Vagina (tissue), 2 donors: ENCODE measurements at places on chromosomes 6 and 20.

GRCh38 chr6:33620158-33620855 lies 815 bp upstream of the ITPR3 start:
- DNase-seq: no peak

GRCh38 chr6:129534926-129535325 lies 175.1 kb downstream of the ARHGAP18 start:
- no peak for DNase-seq

- no peak for DNase-seq
Measured at GRCh38 chr20:50425076-50425475, 85.1 kb upstream of the PTPN1 start.

- DNase-seq: no peak
Measured at GRCh38 chr20:1897965-1898464, 2.8 kb downstream of the SIRPA start.

GRCh38 chr6:142551274-142551811 lies 249.5 kb downstream of the ADGRG6 start:
- no peak for DNase-seq

DNA sequence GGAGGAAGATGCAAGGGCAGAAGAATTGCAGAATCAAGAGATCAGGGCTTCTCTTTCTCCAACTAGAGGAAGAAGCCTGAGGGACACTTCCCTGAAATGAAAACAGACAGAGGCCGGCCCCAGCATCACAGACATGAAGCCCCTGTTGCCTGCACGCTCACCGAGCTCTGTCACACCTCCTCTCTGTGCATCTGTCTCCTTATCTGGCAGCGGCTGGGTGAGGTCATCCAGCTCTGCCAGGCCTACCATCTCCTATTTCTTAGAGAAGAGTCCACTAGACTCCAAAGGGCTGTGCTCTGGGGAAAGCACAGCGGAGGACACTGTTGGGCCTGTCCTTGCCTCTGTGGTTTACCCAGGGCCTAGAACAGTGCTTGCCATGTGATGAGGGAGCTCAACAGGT lies 71.9 kb upstream of the MLN start:
- no peak for DNase-seq

DNA sequence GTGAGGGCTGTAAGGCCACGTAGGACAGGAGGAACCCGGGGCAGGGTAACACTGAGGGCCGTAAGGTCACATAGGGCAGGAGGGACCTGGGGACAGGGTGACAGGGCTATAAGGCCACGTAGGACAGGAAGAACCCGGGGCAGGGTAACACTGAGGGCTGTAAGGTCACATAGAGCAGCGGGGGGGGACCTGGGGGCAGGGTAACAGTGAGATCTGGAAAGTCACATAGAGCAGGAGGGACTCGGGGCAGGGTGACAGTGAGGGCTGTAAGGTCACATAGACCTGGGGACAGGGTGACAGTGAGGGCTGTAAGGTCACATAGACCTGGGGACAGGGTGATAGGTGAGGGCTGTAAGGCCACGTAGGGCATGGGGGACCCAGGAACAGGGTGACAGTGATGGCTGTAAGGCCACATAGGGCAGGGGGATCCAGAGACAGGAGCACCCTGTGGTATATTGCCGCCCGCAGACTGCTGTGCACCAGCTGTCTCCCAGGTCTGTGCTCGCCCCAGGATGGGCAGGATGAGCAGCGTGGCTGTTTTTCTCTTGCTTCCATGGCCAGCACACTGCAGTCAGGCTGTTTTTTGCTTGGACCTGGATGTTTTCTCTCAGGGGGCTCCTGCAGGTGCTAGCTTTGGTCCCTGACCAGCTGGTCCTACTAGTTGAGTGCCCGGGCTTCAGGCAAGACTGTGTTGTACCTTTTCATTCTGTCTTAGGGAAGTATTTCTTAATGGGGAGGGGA lies 55.7 kb downstream of the SYTL3 start:
- DNase-seq: no peak

GRCh38 chr6:81606965-81607381 lies 145.5 kb downstream of the TENT5A start:
- no peak for DNase-seq

DNA sequence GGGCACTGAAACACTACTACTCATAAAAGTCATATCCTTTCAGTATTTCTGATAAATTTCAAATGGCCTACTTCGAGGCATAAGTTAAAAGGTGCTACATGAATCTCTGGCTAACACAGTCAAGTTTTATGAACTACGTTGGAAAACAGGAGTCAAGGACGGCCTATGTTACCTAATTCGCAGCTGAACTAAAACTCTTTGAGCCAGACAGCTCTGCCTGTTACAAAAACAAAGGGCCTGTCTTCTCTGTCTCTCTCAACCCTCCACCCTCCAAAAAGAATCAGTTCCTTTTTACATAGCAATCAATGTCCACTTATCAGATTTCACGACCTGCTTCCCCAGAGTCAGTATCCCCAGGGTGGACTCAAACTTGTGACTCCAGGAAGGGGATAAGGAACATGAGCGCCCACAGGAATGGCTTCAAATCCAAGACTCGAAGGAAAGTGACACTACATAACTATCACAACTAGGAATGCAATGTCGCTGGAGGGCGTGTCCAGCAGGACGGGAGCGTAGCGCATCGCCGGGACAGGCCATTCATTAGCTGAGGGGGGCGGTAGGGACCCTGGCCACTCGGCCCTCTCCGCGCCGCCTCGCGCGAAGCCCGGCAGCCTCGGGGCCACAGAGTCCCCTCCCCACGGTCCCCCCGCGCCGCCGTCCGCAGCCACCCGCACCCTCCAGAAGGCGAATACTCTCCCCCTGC lies 591 bp downstream of the IBTK start:
- no peak for DNase-seq

DNA sequence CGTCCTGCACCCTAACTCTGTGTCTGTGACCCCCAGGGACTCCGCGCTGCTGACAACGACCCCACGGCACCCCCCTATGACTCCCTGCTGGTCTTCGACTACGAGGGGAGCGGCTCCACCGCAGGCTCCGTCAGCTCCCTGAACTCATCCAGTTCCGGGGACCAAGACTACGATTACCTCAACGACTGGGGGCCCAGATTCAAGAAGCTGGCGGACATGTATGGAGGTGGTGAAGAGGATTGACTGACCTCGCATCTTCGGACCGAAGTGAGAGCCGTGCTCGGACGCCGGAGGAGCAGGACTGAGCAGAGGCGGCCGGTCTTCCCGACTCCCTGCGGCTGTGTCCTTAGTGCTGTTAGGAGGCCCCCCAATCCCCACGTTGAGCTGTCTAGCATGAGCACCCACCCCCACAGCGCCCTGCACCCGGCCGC lies 129.0 kb downstream of the TAF4 start:
- no peak for DNase-seq

DNA sequence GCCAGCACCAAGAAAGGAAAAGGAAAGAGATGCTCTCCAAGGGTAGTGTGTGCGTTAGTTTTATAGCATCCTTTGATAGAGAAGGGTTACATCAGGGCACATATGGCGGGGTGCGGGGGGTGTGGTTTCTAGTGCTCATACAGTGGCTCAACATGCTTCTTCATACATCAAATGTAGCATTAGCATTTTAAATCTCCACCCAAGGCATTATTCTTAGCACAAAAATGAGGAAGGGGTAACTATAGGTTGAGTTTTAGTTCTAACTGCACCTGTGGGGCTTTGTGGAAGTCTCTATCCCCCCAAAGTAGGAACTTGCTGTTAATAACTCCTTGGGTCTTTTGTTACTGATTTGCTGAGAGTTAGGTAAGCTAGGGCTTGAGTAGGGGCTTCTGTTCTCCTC lies 89.3 kb downstream of the CEP57L1 start:
- DNase-seq: no peak

DNA sequence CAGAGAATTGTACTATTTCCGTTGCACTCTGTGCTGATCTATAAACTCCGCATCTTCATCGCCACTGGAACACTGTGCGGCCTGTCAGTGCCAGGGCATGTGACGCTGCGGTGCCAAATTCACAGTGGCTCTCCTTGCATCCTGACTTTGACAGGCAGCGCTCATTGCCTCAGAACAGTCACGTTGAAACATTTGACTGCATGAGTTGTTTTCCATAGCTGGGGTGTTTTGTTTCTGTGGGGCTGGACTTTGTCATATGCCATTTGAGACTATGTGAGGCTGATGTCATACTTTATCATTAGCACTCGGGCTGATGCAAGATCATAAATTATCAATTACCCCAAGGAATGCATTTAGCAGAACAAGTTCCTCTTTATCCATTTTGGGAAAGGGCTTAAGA lies 32.7 kb downstream of the CFAP61 start:
- no peak for DNase-seq

GRCh38 chr20:17228624-17229061 lies 1.8 kb downstream of the PCSK2 start:
- DNase-seq: no peak

DNA sequence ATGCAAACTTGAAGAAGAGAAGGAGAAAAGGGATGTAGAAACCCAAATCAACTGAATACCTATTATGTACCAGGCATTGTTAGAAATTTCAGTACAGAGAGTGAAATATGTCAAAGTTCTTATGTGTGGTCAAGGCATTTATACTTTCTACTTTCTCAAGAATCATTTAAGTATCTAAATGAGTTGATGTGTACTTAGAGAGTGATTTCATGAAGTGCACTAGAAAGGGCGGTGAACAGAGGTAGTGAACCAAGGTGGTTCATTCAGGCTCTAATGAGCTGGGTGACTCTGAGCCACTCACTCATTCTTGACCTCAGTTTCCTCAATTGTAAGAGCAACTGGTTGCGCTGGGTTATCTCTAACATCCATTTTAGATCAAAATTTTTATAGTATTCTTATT lies 3.3 kb downstream of the PDE7B start:
- no peak for DNase-seq

DNA sequence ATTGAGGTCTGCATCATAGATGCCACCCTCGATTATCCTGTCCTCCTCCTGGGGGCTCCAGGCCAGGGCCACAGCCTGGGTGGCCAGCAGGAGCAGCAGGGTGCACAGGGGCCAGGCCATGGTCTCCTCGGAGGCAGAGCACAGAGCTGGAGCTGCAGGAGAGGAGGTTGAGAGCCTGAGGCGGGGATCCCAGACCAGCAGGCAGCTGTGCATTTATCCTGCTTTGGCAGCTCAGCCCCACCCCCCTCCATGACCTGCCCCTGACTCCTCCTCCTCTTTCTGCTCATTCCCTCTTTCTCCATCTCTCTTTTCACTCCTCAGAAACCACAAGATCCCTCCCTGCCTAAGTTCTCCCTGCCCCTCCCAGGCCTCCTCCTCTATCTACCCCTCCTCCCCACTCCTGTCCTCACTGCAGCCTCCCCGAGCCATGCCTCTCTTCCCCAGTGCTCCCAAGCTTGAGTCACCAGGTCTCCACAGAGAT lies at the start of gene CST2:
Gene CST2, minus strand, starts transcription at position 189 of the 481 bp plus-strand sequence. Its CDS starts 69 bp downstream, at position 120.
- no peak for DNase-seq

DNA sequence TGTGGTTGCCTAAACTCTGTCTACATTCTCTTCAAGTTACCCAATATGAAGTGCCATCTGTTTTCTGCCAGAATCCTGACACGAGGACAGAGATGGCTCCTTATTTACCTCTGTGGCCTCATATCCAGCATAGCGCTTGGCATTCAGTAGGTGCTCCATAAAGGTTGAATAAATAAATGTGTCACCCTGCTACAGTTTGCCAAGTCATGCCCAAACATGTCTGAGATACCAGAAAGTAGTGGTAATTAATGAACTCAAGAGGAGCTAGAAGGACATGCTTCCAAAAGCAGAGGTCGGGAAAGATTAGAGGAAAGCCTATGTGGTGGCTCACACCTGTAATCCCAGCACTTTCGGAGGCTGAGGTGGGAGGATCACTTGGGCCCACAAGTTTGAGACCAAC lies 30.9 kb upstream of the E2F3 start:
- no peak for DNase-seq
